Stimulated activated CD8-positive, alpha-beta memory T cell treated with anti-CD3 and anti-CD28 coated beads, Interleukin-4, amount 100 ng/mL, for 24 hours (primary cell): ENCODE measurements at places on chromosomes 3 and 15.

- no peak for DNase-seq
These were observed 262.5 kb downstream of the SCAPER start for GRCh38 chr15:76642671-76643070.

DNA sequence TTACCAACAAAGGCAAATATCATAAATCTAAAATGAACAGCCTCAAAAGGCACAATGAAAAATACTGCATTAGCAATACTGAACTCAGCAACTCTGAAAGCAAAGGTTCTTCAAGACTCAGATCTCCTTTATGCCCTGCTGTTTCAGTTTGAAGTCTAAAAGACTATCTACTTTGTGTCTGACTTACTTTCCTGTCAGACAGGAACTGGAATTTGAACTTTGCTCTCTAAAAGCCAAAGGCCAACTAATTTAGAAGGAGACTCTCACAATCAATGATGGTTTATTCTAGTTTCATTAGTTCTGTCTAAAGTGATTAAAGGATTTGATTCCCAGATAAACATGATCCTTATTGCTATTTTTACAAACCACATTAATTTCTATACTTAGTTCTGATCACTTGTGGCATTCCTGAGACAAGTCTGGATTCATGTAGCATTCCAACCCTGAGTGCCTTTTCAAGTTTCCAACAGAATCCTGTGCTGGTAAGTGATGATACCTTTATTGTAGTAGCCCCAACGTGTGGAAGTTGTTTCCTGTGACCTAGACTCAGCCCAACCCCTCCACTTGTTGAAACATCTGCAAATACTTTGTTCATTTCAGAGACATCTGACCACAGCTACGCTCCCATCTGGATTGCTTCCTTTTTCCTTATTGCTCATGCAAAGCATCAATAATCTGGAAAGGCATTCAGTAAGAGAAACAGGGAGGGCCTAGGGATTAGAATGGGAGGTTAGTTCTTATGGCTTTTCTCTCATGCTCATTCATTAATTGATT lies 14.9 kb upstream of the LEKR1 start:
- no peak for DNase-seq

- no peak for DNase-seq
These were observed 38.5 kb downstream of the TPRG1 start for GRCh38 chr3:189210251-189210770.

GRCh38 chr3:156298938-156299337 lies 178.6 kb downstream of the KCNAB1 start:
- DNase-seq, result no peak

DNA sequence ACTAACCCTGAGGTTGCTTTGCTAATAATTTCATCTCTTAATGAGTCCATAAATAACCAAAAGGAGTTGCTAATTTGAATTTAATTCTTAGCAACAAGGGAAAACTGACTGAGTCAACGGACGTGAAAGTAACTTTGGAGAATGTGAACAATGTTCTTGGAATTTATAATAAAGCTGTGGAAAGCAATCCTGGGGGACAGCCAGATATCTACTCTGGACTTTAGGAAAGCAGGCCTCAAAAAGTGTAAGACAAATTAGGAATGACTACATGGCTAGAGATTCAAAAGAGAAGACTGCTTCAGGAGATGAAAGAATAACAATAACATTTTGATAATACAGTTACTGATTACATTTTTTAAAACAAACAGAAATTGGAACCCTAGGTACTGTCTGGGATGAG lies 318.4 kb upstream of the COL8A1 start:
- no peak for DNase-seq

GRCh38 chr3:70580021-70580420 lies 267.6 kb upstream of the MDFIC2 start:
- DNase-seq, result no peak

GRCh38 chr3:183182073-183182472 lies 19.5 kb upstream of the LAMP3 start:
- DNase-seq, result no peak

GRCh38 chr3:192570821-192571791 lies 156.2 kb downstream of the FGF12 start:
- no peak for DNase-seq

- no peak for DNase-seq
These were observed 945.1 kb downstream of the OTOL1 start for GRCh38 chr3:162441716-162442115.

DNA sequence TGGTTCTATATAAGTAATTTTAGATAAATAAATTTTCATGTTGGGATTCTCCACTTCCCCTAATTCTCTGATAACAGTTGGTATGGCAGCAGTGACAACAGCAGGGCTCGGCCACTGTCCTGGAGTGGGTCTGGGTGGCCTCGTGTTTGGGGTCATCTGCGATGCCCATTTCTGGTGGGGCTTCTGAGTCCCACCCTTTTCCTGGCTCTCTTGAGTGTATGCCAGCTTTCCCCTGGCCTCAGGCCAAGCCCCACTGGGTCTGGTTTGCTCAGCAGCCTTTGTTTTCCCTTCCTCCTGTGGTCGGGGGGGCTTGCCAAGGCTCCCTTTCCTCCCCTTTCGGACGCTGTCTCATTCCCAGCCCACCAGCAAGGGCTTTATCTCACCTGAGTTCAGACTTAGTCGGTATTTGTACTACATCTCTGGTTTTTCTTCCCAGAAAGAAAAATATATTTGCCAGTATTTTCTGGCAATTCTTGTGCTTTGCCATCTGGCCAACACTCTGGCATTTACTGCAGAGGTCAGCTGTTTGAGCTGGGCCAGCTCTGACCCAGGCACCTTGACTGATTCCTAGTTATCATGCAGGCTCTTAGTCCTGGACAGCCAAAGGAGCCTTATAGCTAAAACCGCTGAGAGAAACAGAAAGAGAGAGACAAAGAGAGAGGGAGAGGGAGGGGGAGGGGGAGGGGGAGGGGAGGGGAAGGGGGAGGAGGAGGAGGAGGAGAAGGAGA lies 35.2 kb downstream of the MYZAP start:
- DNase-seq, result no peak

GRCh38 chr3:105806359-105806758 lies 62.5 kb downstream of the CBLB start:
- DNase-seq, result no peak

- DNase-seq, result no peak
These were observed 66.5 kb downstream of the LRRFIP2 start for GRCh38 chr3:37107846-37108245.

DNA sequence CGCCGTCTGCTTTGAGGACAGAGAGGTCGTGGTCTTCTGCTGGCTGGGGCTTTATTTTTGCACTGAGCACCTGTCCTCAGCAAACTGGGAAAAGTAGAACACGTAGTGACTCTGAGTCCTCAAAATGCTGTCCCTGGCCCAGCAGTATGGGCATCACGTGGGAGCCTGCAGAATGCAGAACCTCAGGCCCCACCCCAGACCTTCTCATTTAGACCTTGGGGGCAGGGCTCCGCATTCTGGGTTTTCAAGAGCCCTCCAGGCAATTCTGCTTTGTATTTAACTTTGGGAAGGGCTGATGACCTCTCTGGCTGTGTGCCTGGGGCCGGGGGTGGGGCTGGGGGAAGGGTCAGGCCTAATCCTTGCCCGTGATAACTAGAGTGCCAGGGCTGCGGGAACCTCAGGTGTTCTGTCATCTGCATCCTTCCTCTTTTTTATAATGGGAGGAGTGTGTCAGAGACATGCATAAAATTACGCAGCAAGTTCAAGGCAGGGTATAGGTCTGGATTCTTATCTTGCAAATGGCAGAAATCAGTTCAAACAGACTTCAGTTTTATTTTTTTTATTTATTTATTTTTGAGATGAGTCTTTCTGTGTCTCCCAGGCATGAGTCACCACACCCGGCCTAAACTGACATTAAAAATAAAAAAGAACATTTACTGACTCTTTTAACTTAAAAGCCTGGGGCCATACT lies 11.1 kb downstream of the SLC6A6 start:
- no peak for DNase-seq

- DNase-seq, result no peak
These were observed 161.8 kb downstream of the EDEM1 start for GRCh38 chr3:5349343-5349742.

GRCh38 chr3:157931517-157931916 lies 174.7 kb downstream of the SHOX2 start:
- DNase-seq, result no peak

DNA sequence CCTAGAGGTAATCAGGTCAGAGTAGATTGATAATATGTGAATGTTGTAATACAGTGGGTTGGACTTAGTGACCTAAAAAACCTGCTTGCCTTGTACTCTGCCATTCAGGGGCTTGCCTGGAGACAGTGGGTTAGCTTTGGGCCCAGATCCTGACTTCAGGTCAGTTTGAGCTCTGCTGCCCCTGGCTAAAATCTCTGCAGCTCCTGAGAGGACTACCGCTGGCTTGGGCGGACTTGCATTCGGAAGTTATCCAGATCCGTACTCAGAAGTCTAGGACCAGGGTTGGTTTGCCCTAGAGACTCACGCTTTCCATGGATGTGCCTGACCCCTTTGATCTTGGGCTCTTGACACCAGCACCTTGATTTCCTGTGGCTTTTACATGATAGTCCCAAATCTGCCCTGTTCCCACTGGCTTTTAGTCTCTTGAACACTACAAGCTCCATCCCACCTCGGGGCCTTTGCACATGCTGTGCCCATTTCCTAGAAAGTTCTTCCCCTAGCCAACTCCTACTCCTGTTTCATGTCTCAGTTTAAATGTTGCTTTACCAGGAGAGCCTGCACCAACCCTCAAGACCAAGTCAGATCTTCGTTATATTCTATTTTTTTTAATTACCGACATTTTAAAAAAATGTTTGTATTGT lies 5.9 kb downstream of the ACSBG1 start:
- DNase-seq, result no peak

DNA sequence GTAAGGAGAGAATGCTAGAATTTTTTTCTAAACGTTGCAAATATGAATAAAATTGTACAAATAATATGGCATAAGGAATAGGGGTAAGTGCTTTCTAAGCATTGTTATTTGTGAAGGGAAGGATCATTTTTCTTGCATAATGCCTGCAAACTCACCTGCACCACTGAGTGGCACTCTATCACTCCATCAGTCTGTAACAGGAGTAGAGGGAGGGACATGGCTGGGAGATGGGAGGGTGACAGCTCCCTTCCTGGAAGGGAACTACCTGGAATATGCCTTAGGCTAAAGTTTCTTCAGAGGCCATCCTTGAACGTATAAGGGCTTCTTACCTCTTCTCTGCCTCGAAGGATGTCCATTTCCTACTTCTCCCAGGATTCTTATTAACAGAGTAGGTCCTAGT lies 3.0 kb downstream of the NAALADL2 start:
- DNase-seq, result no peak

DNA sequence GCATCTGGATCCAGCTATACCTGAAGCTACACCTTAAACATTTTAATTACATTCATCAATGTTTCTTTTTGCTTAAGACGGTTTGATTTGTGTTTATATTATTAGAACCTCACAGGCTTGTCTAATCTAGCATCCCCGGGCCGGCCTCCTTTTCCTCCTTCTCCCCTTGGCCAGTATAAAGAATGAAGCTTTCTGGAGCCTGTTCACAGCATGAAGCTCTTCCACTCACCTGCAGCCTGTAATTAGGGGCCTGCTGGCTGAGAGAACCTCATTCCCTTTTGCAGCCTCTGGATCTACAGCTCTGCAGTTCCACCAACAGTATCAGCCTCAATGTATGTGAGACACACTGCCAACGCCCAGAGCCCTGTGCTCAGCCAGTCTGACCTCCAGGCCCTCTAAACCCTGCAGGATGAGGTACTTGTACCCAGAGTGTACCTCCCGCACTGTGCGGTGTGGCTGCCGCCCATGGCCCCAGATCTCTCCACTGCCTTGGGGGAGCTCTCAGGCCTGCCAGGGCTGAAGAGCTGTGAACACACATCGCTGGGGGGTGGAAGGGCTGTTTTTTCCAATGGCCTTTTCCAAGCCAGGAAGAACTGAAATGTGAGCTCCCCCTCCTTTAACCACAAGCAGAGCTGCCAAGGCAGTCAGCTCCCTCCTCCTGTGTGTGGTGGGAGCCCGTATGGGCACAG lies 114.7 kb upstream of the ALDH1A3 start:
- DNase-seq, result no peak

DNA sequence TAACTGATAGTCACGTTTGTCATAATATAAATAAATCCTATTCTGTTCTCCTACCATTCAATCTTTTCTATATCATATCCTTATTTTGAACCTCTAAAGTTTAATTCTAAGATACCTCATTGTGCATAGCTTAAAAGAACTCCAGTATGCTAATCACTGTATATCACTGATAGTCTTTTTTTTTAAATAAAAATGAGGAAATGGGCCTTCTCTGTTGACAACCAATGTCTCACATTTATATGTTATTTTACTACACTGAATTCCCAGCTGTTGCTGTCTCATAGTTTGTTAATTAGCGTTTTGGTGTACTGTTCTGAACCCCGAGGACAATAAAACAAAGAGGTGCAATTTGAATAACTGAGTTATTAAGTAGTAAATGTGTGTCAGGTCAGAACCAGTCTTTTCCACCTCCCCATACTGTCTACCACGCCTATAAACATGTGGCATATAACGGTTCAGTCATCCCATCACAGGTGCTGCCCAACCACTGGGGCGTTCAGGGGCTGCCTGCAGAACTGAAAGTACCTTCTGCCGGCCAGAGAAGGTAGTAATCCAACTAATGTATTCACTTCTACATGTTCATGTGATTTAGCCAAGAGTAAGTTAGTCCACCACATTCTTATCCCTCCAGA lies 14.9 kb downstream of the CBLB start:
- DNase-seq, result no peak

DNA sequence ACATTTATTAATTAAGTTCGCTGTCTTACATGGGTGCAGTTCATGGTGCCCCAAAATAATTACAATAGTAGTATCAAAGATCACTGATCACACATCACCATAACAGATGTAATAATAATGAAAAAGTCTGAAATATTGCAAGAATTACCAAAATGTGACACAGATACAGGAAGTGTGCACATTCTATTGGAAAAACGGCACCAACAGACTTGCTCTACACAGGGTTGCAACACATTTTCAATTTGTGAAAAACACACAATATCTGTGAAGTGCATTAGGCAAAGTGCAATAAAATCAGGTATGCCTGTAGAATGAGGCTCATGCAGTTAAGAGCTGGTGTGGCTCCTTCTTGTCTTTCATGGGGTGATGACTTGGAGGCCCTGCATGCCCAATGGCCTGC lies 265.8 kb downstream of the RPLP1 start:
- no peak for DNase-seq

- no peak for DNase-seq
These were observed 116.6 kb upstream of the TSC22D2 start for GRCh38 chr3:150291515-150291914.

- no peak for DNase-seq
These were observed 23.4 kb upstream of the GALNT15 start for GRCh38 chr3:16151109-16151508.

- no peak for DNase-seq
These were observed 713.3 kb upstream of the EPHA6 start for GRCh38 chr3:96101006-96101560.

- DNase-seq, result no peak
These were observed 35.8 kb downstream of the ZNF710 start for GRCh38 chr15:90036806-90037510.
